Activated effector memory CD4-positive, alpha-beta T cell treated with Interleukin-2 at 50 U/mL for 16 hours (primary cell): ENCODE measurements at places on chromosomes 16 and 17.
A peak's percentile ranks its signal among the peaks of the same experiment; 100 is the strongest.

DNA sequence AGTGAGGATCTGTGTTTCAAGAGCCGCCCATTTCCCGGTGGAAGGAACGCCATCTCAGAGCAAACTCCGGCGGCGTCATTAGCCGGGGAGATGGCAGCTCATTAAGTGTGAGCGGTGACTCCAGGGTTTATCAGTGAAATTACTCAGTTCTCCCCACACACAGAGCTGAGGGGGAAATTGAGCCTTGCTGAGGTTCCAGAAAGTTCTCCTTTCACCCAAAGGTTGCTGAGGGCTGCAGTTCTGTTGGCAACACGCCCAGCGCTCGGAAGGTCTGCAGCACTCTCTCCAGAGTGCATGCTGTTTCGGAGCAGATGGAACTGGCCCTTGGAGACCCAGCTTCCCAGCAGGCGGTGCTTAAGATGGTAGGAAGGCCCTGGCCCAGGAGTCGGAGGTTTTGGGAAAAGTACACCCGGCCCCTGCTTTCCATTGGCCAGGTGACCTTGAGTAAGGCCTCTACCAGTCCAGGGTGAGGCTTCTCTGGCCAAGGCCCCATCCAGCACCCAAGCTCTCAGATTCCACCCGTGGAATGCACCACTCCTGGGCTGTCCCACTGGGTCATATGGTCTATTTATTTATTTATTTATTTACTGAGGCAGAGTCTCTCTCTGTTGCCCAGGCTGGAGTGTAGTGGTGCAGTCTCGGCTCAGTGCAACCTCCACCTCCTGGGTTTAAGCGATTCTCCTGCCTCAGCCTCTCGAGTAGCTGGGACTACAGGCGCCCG is 167.7 kb upstream of the CIBAR2 start:
- DNase-seq = no peak

- DNase-seq = peak; percentile 48
These were observed at the start of gene ZNF48 for GRCh38 chr16:30395155-30395991. Gene ZNF48, plus strand, starts transcription at chr16:30395420. Its CDS starts 375 bp downstream, at chr16:30395795.

DNA sequence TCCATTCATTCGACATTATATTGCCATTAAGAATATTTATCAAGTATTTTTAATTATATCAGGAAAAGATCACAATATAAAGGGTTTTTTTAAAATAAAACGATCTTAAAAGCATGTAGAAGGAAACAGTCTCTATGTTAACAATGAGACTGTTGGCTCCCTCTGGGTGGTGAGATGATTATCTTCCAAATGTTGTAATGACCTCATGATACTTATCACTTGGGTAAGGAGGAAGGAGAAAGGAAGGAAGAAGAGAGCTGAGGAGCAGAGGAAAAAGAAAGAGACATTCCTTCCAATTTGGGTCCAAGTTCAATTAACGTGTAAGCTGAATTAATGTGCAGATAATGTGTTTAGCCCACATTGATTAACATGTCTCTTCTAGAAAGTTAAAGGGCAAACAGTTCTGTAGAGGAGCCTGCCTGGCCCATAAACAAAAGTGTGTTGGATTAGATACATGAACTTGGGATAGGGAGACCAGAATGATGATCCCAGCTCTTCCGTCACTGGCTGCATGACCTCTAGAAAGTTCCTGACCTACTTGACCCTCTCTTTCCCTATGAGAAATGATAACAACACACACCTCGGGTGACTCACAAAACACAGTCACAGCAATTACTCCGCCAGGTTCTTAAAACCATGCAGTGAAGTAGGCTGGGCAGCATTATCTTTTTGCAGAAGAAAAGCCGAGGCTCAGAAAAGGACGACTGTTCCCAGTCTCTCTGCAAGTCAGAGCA is 32.0 kb downstream of the PIMREG start:
- no peak for DNase-seq

DNA sequence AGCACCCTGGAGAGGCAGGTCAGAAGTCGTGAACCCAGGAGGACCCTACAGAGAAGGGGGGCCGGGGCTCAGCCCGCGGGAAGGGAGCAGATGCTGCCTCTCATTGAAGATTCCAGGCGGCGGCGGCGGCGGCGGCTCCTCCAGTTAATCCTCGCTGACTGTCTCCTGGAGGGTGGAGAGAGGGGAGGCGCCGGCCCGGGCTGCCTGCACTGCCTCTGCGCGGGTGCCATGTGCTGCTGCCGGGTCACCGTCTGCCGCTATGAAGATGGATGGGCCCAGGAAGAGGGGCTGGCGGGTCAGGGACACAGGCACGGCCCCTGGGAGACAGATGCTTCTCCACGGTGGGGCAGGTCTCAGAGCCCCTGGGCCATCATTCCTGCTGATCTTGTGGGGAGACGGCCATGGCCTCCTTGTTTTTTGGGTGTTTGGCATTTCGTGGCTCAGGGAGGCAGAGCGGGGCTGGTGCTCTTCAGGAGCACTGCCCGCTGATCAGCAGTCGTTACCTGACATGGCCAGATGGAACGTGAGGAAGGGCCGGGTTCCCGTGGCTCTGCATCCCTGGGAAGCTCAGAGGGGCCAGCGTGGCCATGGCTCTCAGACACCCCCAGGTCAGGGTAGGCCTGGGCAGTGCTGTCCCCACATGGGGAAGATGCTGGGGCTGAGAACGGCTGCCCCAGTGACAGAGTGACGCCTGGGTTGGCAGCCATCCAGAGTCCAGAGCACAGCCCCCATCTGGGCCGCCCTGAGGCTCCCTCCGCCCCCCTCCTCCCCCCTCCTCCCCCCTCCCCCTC is 36.1 kb downstream of the GINS2 start:
- no peak for DNase-seq

GRCh38 chr16:85420501-85421337 is 192.4 kb upstream of the GSE1 start:
- peak; percentile 60 for DNase-seq

DNA sequence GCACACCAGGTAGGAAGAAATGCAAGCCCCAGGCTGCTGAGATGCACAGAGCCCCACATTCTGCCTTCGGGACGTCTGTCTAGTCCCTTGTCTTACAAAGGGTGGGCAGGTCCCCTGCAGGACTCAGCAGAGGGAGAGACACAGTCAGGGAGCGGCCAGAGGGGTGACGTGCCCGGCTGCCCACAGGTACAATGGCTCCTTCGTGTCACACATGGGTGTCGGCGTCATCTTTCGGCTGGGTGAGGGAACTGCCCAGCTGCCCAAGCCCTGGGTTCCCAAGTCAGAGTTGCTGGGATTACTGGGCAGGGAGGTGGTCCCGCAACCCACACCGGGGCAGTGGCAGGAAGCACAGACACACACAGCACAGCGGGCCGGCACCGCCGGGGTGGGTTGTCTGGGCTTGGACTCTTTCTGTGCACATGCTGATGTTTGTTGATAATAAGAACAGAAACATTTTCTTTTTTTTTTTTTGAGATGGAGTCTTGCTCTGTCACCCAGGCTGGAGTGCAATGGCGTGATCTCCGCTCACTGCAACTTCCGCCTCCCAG is 80.6 kb downstream of the JPH3 start:
- no peak for DNase-seq

- DNase-seq = no peak
These were observed 11.2 kb upstream of the CLEC19A start for GRCh38 chr16:19274165-19274797.

GRCh38 chr16:86373276-86373901 is 136.9 kb upstream of the FOXF1 start:
- no peak for DNase-seq

- no peak for DNase-seq
These were observed 123.0 kb downstream of the MSI2 start for GRCh38 chr17:57379237-57379894.

DNA sequence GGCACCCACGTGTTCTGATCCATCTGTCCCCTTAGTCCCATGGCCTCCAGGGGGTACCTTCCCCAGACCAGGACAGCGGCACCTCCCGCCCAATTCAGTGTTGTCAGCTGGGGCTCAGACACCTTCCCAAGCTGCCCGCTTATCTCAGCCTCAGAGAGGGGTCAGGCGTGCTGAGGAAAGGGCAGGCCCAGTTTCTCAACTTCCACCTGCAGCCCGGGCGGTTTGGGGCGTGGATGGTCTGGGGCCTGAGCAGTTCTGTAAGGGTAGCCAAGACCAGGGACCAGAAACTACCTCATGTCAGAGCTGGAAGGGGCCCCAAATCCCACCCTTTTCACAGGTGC is 5.1 kb downstream of the PLCD3 start:
- no peak for DNase-seq

- DNase-seq = no peak
These were observed 13.2 kb downstream of the GABARAPL2 start for GRCh38 chr16:75579281-75579834.

DNA sequence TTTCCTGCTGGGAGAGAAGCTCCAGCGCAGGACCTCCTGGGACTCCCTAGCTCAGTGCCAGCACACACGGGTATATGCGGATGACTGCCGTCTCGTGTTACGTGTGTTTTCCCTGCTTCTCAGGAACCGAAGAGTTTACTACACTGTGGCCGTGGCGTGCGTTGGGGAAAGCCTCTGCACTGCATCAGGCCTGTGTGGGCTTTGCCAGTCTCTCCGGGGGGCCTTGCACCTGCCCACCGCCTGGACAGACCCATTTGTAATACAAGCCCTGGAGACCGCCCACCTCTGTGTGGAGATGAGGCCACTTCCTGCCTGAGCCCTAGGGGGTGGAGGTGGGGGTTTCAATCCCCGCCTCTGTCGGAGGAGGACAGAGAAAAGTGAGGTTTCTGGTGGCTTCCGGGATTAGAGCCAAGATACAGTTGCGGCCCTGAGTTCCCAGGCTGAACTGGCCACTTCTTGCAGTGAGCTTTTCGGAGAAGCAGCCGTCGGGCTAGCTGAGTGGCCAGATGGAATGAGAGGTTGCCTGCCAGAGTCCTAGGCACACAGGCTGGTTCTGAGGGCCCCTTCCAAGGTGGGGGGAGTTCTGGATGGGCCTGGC is 43.4 kb upstream of the GSE1 start:
- peak; percentile 22 for DNase-seq

DNA sequence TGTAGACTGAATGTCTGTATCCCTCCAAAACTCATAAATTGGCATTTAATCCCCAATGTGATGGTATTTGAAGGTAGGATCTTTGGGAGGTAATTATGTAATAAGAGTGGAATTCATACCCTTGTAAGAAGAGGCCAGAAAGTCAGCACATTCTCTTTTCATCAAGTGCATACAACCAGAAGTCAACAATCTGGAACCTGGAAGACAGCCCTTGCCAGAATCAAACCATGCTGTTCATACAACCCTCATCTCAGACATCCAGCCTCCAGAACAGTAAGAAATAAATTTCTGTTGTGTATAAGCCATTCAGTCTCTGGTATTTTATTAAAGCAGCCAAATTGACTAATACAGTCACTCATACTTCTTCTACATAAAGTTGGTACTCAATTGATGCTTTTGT is 481.0 kb upstream of the SOX9 start:
- DNase-seq = no peak

DNA sequence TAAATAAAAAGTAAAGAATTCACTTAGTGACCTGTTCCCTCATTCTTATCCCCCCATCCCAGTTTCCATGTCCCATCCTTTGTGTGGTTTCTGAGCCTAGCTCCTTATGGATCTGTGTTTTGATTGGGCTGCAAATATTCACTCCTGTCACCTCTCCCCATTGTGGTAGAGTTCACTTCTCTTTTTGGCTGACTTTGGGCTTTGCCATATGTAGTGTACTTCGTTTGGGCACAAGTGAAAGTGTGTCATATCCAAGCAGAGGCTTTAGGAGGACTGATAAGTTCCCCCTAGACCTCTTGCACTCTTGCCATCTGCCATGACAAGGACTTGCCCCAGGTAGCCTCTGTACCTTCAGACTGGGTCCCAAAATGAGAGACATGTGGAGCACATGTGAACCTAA is 13.0 kb upstream of the DHRS7B start:
- DNase-seq = no peak

- DNase-seq = no peak
These were observed 80.8 kb upstream of the HSBP1 start for GRCh38 chr16:83727018-83727417.

DNA sequence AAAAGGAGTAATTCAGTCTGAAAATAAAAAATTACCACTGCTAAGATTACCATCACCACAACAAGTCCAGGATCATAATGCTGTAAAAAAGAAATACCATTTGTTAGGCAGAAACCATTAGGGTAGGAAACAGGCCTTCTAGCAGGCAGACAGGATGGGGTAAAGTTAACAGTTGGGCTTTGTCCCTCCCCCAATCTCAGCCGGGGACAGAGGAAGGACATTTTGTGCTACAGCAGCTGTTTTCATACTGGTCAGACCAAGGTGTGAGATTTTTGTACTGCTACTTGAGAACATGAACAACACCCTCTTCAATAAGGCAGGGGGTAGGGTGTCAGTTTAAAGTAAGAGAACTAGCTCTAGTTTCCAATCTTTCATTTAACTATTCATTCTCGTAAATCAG is 49.2 kb upstream of the ITGA2B start:
- DNase-seq = no peak

DNA sequence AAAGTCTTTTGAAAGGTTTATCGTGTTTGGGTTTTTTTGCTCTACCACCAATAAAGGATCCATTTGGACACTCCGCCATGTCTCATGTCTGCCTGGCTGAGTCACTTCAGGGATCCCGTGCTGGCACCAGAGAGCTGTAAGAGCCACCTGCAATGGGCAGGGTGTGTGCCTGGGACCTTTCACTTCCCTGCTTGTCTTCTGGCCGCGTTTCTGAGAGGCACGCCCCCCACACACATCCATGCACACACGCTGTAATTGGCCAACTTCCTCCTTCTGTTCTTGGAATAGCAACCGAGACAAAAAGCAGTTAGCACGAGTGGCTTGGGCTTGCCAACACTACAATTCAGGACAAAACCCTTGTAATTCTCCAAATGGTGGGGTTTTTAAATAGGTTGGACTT is 9.8 kb upstream of the SOST start:
- no peak for DNase-seq
